ENCODE measurements at places on chromosomes 13 and 19.

GRCh38 chr13:40350283-40350992 is 316.0 kb downstream of the FOXO1 start:
- DNase-seq, result no peak

- DNase-seq, result no peak
Measured at GRCh38 chr19:47663435-47663910, 49.7 kb upstream of the EHD2 start.

- no peak for DNase-seq
Measured at GRCh38 chr13:61170856-61171255, 244.8 kb downstream of the PCDH20 start.

GRCh38 chr13:112055036-112055914 is 11.7 kb upstream of the SOX1 start:
- DNase-seq, result peak; percentile 49

DNA sequence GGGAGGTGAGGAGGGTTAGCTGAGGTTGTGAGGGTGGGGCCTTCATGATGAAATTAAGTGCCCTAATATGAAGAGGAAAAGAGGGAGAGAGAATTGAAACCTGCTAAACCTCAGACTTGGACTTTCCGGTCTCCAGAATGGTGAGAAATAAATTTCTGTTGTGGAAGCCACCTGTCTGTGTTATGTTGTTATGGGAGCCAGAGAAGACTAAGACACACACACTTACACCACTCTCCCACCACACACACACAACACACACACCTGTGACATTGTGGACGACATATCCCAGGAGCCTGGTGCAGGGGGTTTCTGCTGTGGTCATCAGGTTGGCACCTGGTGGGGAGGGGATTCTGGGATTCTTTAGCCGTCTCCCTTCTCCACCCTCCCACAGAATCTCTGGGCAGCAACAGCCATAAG is 14.0 kb downstream of the KLK4 start:
- DNase-seq, result no peak

DNA sequence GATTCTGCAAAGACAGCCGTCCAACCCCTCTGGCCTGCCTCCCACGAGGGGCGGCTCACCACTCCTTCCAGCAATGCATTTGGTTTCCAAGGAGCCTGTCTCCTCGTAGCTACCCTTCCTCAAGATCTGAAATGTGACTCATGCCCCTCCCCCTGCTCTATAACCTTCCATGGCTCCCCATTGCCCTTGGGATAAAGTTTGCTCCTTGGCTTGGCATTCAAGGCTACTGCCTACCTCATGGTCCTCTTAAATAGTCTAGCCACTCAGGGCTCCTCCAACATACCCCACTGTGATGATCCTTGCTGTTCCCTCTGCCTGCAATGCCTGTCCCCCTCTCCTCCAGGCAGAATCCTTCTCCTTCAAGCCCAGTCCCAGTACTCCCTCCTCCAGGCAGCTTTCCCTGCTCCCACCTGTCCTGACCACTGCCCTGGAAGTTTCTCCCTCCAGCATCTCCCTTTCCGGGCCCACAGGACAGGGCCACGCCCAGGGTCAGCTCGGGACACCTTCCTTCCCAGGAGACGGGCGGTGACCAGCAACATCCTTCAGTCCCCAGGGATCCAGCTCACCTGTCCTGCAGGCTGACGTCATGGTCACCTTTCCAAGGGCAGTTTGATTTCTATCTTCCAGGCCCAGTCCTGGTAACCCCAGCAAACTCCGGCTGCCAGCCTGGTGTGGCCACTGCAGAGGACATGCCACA is 19.2 kb upstream of the SEMA6B start:
- no peak for DNase-seq

DNA sequence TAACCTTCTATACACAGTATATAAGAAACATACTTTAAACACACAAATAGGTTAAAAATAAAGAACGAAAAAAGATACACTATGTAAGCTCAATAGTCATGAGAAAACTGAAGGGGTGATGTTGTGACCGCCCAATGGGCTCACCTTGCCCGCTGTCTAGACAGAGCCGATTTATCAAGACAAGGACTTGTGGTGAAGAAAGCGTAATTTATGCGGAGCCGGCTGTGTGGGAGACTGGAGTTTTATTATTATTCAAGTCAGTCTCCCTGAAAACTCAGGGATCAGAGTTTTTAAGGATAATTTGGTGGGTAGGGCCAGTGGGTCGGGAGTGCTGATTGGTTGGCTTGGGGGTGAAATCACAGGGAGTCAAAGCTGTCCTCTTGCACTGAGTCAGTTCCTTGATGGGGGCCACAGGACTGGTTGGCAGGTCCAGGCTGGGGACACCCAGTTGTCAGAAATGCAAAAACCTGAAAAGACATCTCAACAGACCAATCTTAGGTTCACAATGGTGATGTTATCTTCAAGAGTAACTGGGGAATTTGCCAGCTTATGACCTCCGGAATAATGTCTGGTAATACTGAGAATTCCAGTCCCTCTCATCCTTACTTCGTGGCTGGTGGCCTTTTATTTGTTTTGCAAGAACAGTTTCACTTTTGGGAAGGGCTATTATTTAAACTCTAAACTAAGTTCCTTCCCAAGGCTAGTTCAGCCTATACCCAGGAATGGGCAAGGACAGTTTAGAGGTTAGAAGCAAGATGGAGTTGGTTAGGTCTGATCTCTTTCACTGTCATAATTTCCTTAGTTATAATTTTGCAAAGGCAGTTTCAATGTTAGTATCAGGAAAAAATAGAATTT is 96.6 kb downstream of the UBL3 start:
- DNase-seq, result no peak

DNA sequence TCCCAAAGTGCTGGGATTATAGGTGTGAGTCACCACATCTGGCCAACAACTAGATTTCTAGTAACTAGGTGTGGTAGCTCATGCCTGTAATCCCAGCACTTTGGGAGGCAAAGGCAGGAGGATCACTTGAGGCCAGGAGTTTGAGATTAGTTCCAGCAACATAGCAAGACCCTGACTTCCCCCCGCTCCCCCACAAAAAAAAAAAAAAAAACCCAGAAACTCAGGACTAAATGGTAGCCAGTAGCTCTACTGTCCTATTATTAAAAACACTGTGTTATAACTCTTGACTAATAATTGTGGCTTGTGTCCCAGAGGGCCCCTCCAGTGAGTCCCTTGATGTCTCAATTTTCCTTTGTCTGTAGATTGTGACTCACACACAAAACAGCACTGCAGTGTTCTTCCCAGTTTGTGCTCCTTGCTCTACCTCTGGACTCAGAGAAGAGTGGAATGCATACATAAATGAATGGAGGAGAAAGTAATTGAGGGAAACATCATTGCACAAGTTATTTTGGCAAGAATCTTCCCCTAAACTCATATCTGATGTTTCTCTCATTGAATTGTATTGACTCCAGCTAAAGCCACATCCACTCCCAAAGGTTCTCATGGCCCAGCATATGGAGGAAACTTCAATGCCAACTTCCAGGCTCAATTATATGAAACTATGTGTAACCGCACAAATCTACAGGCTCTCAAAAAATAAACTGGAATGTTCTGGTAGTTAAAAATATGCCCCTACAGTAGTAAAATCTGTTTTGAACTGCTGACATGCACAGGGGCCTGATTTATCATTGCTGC is 8.8 kb downstream of the TPT1 start:
- DNase-seq, result no peak

DNA sequence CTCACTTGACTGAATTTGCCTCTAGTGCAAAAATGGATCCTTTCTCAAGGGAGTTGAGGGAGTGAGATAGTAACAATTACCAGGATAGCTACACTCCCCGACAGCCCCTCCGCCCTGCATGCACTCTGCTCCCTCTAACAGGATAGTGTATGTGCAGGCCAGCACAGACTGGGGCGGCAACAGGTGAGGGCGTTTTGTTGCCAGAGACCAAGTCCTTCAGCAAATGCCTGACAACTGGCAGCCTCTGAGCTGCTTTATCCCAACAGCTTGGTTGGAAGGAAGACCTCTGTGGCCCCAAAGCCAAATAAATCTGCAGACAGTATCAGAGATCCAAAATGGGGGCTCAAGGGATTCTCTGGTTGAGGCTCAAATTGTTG is 86.6 kb downstream of the SLC7A1 start:
- no peak for DNase-seq

DNA sequence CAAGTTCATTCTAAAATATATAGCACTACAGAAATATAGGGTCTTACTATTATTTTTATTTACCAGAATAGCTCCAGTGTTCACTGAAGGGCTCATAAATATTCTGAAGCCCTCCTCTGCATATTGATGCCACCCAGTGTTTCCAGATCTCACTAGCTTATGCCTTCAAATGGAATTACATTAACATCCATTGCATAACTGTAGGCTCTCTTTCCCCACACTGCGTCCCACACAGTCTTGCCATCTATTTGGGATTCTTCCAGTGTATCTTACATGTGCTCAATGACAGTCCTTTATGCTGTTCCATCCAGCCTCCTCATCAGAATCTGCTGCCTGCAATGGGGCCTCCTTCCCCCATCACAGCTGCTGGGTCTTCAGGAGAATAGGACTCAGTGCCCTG is 137.2 kb downstream of the CYSLTR2 start:
- no peak for DNase-seq

- DNase-seq, result peak; percentile 47
Measured at GRCh38 chr19:48842789-48843162, 6.5 kb upstream of the HSD17B14 start.

DNA sequence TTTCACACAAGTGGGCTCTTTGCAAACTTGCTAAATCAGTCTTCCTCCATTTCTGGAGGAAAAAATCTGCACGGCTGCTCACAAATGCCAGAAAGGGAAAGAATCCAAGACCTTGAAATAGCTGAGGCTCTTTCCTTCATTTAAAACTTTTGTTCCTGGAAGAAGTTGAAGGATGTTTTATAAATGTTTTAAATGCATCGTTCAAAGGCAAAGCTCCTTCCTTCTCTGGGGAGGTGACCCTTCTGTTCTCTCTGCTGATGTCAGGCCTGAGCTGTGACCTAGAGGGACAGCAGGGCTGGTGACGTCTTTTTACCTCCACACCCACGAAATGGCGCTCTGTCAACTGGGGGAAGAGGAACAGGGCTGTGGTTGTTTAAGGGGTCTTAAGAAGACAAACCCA is 376.4 kb upstream of the ZNF507 start:
- no peak for DNase-seq

DNA sequence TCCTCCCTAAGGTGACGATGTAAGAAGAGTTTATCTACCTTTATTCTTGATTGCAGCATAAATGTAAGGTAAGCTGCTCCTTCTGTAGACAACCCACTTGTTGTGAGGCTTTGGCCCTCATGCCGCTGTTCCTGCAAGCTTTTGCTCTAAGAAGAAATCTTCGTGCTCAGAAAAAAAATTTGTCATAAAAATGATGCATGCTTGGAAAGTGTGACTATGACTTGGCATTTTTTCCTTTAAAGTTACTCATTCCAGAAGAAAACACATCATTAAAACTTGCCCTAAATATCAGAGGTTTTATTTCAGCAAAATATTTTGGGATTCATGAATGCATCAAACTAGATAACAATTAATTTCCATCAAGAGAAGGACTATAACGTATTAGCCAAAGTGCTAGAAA is 39.8 kb downstream of the KCTD12 start:
- DNase-seq, result no peak

DNA sequence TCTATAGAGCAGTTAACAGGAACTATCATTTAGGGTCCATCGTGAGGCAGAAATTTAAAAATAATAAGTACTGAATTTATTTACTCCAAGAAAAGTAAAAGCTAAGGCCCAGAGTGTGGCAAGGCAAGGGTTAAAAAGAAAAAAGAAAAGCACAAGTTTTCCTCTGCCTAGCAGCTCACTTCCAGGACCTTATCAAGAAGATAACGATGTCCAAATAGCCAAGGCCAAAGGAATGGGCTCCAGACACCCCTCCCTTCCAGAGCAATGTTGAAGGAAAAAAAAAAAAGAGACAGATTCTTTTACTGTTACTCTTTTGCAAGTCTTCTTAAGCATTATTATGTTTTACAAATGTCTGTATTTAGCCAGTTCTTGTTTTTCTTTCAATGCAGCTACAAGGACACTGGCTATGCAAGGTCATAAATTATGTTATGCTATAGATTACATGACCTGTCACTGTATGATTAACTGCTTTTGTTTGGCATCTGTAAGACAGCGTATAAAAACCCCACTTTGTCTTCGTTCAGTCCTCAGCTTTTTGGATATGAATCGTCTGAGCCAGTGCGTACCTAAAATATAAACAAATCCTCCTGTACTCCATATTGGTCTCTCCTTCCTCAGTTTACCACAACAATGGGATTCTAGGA is 2.9 kb upstream of the ZNF700 start:
- DNase-seq, result no peak

DNA sequence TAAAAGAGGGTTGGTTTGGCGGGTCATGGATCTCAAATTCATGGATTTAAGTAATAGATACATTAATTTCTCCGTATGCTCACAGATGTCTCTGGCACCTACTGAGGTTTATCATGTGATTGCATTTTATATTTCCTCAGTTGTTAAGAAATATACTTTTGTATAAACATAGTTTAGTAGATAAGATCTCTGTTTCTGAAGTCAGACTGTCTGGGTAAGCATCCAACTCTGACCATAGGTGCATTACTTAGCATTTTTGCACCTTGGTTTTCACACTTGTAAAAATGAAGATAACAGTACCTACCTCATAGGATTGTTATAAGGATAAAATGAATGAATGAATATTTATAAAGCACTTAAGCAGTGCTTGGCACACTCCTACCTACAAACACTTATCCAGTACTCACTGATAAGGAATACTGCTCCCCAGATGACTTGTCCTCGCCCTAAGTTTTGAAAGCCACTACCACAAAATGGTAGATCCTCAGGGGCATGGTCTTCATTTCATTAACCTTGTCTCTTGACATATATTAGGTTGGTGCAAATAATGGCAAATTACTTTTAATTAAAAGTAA is 26.5 kb downstream of the COMMD6 start:
- DNase-seq, result no peak

- DNase-seq, result peak; percentile 12
Measured at GRCh38 chr13:71240911-71241310, 626.1 kb downstream of the DACH1 start.

- DNase-seq, result no peak
Measured at GRCh38 chr19:55766466-55766865, 2.5 kb upstream of the RFPL4AL1 start.

DNA sequence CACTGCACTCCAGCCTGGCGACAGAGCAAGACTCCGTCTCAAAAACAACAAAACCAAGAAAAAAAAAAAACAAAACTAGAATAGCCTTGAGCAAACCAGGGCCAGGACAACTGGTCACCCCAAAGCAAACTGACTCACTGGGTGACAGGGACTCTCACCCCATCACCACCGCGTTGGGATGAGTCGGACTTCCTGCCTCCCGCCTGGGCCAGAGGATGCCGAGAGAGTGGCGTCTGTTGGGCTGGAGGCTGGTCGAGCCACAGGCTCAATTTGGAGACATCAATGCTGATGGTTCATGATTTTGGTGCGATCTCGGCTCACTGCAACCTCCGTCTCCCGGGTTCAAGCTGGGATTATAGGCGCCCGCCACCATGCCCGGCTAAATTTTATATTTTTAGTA is 11.6 kb downstream of the TMPRSS9 start:
- no peak for DNase-seq

- no peak for DNase-seq
Measured at GRCh38 chr19:43457809-43458208, 7.6 kb downstream of the LYPD3 start.

DNA sequence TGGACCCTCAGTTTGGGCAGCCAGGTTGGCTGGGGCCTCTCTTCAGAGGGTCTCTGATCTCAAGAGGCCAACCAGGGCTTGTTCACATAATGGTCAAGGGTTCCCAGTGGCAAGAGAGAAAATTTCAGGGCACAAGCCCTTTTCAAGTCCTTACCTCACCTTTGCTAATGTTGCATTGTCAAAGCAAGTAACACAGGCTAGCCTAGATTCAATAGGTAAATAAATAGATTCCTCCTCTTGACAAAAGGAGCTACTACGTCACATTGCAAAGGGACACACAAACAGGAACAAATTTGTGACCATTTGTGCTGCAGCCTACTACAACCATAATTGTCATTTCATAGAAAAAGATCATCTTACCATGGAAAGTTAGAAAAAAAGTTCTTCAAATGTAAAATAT is 33.9 kb upstream of the FRY start:
- DNase-seq, result no peak

All from NCI-H345 (cell line).